NCI-H1694 (cell line): ENCODE measurements at places on chromosomes 16 and 17.

DNA sequence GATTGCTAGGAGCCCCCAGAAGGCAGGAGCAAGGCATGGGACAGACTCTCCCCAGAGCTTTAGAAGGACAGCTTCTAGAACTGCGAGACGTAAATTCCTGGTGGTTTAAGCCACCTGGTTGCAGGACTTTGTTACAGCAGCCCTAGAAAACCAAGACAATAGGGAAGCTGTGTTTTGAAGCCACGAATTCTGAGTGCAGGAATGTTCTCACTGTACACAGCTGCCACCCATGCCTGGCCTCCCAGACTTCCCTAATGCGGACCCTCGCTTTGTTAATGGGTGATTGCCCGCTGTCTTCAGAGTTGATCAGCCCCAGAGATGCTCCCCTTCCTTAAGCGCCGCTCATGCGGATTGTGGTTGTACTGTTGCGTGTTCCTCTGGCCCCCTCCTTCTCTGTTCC lies 177.1 kb downstream of the MSI2 start:
- DNase-seq: no peak

DNA sequence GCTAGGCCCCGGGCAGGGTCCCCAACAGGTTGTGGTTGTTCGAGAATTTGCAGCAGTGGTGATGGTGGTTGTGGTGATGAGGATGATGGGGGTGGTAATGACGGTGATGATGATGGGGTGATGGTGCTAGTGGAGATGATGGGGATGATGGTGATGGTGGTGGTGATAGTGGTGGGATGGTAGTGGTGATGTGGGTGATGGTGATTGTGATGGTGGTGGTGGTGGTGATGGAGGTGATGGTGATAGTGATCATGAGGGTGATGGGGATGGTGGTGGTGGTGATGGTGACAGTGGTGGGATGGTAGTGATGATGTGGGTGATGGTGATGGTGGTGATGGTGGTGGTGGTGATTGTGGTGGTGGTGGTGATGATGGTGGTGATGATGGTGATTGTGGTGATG lies 343.3 kb downstream of the SEC14L1 start:
- no peak for DNase-seq

- DNase-seq: no peak
Observed at GRCh38 chr17:28997806-28998205, 8.0 kb downstream of the SEZ6 start.

- no peak for DNase-seq
Observed at GRCh38 chr17:83155128-83156121, 76.0 kb downstream of the METRNL start.

GRCh38 chr16:73553941-73554660 lies 506.2 kb upstream of the ZFHX3 start:
- peak; percentile 38 for DNase-seq

- no peak for DNase-seq
Observed at GRCh38 chr16:76784530-76784929, 406.5 kb upstream of the MON1B start.
